ENCODE measurements at places on chromosomes 16 and 17.

DNA sequence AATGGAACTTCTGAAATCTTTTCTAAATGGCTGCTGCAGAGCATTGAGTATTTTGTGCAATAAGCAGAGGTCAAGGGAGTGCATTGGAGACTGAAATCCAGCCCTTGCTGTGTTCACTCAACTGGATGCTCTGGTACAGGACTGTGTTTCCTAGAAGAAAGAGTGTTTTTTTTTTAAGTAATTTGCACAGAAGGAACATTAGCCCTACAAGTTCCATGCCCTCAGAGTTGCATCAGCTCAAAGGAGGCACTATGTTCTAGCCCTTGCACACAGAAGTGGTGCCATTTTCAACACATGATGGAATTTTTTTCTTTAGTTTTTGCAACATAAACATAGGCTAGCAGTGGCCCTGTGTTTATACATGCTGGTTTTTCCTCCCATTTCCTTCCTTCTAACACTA is 144.1 kb upstream of the HLF start:
- DNase-seq = no peak

DNA sequence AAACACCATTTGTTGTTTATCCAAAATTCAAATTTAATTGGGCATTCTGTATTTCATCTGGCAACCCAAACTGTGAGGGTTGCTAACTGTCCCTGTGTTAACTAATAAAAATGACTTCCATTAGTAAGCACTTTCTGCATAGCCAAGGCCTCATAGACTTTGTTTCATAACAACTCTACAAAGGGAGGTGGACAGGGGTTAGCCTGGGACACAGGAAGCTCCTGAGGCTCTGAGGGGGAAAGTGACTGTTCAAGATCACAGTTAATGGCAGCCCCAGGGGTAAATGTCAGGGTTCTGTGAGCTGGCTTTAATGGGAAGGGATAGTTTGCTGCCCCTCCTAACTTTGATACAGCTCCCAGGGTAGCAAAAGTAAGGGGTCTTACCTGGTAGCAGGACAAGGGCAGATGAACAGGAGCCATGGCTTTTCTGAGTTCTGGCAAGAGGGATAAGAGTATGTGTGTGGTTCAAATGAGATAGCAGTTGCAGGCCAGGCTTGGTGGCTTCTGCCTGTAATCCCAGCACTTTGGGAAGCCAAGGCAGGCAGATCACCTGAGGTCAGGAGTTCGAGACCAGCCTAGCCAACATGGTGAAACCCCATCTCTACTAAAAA is 2.2 kb downstream of the HEATR9 start:
- no peak for DNase-seq

- DNase-seq = no peak
These were observed 11.3 kb upstream of the PDXDC1 start for GRCh38 chr16:14963281-14964173.

DNA sequence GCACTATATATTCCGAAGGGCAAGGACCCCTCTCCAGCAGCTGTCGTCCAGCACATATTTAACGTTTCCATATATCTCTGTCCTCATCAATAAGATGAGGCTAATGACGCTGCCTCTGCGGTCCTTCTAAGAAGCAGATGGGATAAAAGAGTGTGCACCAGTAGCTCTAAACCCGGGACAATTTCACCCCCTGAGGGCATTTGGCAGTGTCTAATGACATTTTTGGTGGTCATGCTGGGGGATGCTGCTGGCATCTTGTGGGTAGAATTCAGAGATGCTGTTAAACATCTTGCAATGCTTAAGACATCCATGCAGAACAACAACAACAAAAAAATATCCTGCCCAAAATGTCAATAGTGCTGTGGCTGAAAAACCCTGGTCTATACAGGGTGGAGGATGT is 372.9 kb downstream of the CDH13 start:
- DNase-seq = no peak

GRCh38 chr17:17343896-17344506 is 40.8 kb downstream of the NT5M start:
- no peak for DNase-seq

Measured in NCI-H226 (cell line).